Uterus (tissue), 4 donors: ENCODE measurements at places on chromosomes 12 and 14. TPM values are rescaled to one million over a fixed set of nuclear protein-coding genes. Genes with fewer than 3 reads are reported as not detected.
A peak's percentile ranks its signal among the peaks of the same experiment; 100 is the strongest.

ZNF891 gene
- total RNA-seq: 8.5 TPM

RNASE3 gene
- total RNA-seq: not detected

GLS2 gene
- total RNA-seq: 5.9 TPM

- no peak overlapping the region for H3K27ac ChIP-seq
- H3K36me3 ChIP-seq: no peaks in the 10 kb centered on the region
- H3K27me3 ChIP-seq: no peaks in the 10 kb centered on the region
- DNase-seq: no peak
- H3K4me1 ChIP-seq: no peaks in the 10 kb centered on the region
- no peak overlapping the region for H3K4me3 ChIP-seq
Measured at GRCh38 chr12:19431407-19432308, 7.6 kb upstream of the AEBP2 start.

- no peak overlapping the region for H3K4me3 ChIP-seq
- no peak for DNase-seq
- H3K4me1 ChIP-seq: no peaks in the 10 kb centered on the region
- no peak overlapping the region for H3K27ac ChIP-seq
Measured at GRCh38 chr12:98814254-98814653, 169.2 kb downstream of the APAF1 start.

DNA sequence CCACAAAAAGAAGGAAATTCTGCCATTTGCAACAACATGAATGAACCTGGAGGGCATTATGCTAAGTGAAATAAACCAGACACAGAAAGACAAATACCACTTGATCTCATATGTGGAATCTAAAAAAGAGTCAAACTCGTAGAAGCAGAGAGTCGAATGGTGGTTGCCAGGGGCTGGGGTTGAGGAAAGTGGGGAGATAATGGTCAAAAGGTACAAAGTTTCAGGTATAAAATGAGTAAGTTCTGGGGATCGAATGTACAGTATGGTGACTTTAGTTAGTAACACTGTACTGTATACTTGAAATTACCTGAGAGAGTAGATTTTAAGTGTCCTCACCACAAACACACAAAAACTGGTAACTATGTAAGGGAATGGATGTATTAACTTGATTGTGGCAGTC is 129.4 kb downstream of the PPM1H start:
- DNase-seq: no peak
- H3K36me3 ChIP-seq: no peaks in the 10 kb centered on the region
- H3K27ac ChIP-seq: no peak overlapping the region
- H3K4me3 ChIP-seq: no peak overlapping the region
- H3K4me1 ChIP-seq: no peaks in the 10 kb centered on the region

DNA sequence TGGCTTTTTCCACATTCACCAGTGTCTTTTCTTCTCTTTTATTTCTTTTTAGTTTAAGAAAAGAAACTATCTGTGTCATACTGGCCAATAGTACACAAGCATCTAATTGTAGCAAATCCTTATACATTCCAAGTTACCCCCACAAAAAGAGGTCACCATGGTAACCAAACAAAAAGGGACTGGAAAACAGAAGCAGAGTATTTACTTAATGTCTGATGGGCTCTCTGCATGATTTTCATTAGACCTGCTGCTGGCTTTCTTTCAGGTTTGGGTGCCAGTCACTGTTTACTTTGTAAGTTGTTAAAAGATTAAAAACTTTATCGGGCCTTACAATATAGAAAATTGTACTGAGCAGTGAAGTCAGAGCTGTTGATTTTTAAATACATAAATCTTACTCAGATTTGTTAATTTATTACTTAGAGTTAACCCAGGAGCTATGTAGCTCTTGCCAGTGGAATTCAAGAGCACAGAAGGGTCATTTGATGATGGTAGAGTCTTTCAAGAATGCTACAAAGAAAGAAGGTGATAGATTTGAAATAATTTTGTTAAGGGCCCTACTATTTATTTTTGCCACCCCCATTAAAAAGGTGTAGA is 123.9 kb downstream of the BRMS1L start:
- no peak overlapping the region for H3K27ac ChIP-seq
- no peaks in the 10 kb centered on the region for H3K36me3 ChIP-seq
- H3K4me1 ChIP-seq: no peaks in the 10 kb centered on the region
- no peak overlapping the region for H3K4me3 ChIP-seq

GRCh38 chr12:81350309-81350708 is 272.4 kb downstream of the ACSS3 start:
- H3K4me1 ChIP-seq: no peaks in the 10 kb centered on the region
- no peak overlapping the region for H3K27ac ChIP-seq
- no peak overlapping the region for H3K4me3 ChIP-seq
- H3K27me3 ChIP-seq: no peaks in the 10 kb centered on the region

GRCh38 chr12:124938108-124938507 is 23.7 kb upstream of the UBC start:
- peak overlapping the region; percentile 58 for H3K4me3 ChIP-seq
- H3K27ac ChIP-seq: peak overlapping the region; percentile 99
- H3K27me3 ChIP-seq: no peaks in the 10 kb centered on the region

- no peaks in the 10 kb centered on the region for H3K36me3 ChIP-seq
- H3K27ac ChIP-seq: peak overlapping the region; percentile 42
- H3K4me1 ChIP-seq: peaks cover 12% of the 10 kb centered on the region
- H3K27me3 ChIP-seq: no peaks in the 10 kb centered on the region
Measured at GRCh38 chr14:68922886-68923285, 56.2 kb downstream of the ACTN1 start.
